ENCODE measurements at places on chromosomes 1 and 21.

- DNase-seq = peak; percentile 58
Observed at GRCh38 chr1:214454569-214455396, 96.6 kb downstream of the PTPN14 start.

DNA sequence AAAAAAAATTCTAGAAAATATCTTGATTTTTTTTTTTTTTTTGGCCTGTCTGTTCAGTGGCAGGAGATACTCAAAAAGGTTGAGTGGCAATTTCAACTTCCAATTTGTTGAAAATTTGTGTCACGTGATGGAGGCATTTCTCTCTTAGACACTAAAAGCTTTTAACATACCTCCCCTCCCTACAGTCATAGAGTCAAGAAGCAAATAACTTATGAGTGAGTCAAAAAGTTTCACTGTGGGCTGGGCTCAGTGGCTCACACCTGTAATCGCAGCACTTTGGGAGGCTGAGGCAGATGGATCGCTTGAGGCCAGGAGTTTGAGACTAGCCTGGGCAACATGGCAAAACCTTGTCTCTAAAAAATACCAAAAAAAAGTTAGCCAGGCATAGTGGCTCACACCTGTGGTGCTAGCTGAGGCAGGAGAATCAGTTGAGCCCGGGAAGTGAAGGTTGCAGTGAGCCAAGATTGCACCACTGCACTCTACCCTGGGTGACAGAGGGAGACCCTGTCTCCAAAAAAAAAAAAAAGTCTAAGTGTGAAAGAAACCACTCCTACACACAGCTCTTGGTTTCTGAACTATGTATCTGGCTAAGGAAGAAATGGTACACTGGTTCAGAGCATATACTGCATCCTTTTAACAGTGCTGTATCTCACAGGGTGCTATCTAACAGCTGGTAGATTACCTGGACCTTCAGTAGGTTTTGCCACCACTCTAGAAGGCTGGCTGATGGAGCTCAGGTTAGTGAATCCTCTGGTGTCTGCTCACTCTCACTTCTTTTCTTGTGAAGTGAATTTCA lies 11.6 kb upstream of the BSDC1 start:
- DNase-seq = peak; percentile 43

DNA sequence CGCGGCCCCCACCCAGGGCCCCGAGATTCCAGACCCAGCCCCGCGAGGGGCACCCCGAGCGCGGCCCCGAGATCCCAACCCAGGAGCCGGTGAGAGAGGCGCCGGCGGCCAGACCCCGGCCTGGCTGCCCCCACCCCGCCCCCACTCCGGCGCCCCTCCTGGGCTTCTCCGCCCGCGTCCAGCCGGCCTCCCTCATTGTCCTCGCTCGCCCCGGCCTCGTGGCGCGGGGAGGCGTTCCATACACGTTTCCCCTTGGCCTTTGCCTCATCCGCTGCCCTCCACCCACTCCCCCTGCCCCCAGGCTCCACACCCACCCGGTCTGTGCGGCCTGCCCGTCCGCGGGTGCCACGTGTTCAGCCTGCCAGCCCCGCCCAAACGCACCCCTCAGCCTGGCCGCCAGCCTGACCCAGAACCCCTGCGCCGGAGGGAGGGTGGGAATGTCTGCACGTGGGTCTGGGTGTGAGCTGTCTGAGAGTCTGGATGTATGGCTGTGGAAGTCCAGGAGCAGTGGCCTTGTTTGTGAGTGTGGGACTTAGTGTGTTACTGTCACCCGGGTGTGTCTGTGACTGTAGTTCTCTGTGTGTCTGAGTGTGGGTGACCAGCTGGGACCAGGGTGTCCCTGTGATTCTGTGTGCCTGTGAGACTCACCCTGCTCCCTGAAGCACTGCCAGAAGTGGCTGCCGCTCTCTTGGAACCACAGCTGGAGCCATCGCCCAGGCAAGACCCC lies 681 bp downstream of the B4GALT2 start:
- peak; percentile 59 for DNase-seq

GRCh38 chr1:215772151-215772550 lies 205.0 kb downstream of the KCTD3 start:
- DNase-seq = no peak

DNA sequence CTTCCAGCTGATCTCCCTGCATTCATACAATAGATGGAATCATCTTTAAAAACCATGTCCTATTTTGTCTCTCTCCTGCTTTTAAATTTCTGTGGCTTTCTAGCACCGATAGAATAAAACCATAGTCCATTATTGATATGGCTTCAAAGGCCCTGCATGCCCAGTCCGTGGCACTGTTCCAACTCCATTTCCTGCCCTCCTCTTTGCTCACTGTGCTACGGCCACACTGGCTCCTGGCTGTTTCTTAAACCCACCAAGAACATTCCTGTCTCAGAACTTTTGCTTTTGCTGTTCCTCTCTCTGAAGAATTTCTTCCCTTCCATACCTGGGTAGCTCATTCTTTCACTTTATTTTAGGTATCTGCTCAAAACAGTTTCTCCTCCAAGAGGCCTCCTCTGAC lies 7.2 kb downstream of the SLAMF1 start:
- no peak for DNase-seq

DNA sequence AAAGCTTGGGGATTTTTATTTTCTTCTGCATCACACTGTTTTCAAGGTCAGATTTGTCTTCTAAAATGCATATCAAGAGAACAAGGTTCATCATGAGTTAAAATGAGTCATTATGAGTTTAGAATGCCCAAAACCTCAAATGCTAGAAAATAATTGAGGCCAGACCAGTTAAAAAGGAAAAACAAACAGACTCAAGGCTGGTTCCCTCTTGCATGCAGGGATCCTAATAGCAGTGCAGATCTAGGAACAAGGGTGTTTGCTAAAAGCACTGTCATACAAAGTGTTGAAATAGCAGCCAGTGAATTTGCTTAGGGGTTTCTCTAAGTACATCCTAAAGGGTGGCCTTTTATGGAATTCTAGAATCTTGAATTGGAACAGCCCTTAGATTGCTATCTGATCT lies 15.3 kb downstream of the BEND5 start:
- no peak for DNase-seq

- DNase-seq = no peak
Observed at GRCh38 chr1:30691480-30691879, 31.9 kb downstream of the MATN1 start.

GRCh38 chr1:154499446-154499845 lies 2.6 kb upstream of the TDRD10 start:
- no peak for DNase-seq

DNA sequence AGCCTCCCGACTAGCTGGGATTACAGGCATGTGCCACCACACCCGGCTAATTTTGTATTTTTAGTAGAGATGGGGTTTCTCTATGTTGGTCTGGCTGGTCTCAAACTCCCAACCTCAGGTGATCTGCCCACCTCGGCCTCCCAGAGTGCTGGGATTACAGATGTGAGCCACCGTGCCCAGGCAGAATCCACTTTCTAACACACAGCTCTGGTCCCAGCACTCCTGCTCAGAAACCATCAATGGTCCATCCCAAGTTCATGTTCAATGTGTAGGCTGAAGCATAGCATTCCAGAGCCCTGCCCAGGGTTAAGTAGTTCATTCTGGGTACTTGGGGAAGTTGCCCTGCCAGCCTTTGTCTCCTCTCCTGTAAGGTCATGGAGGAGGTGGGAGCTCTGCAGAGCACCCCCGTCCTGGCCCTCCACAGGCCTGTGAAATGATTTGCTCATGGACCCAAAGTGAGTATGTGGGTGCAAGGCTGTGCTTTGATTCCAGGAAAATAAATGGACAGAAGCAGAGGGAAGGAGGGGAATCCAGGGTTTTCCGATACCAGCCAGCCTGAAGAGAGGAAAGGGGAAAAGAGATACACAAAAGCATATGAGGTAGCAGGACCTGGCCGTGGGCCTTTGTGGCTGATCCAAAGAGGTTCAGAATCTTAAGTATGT lies 55.2 kb downstream of the NENF start:
- no peak for DNase-seq

GRCh38 chr1:202154766-202155477 lies 5.5 kb downstream of the PTPN7 start:
- peak; percentile 81 for DNase-seq

DNA sequence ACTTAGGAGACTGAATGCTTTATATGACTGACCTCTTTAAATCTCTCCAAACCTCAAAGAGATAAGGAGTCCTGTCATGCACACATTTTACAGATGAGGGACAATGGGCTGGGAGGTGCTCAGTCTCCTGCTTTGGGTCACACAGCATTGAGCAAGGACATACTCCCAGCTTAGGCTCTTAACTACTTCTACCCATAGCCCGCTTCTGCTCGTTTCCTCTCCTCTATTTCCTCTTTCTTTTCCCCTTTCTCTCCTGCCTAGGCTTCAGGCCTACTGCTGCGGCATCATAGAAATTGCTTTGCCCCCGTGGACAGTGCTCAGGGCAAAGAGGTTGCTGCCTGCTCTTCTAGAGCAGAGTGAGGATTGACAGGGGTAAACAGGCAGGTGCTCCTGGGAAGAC lies 12.4 kb upstream of the ZNF691 start:
- DNase-seq = no peak

GRCh38 chr1:32485554-32486255 lies 20.8 kb downstream of the ZBTB8B start:
- no peak for DNase-seq

DNA sequence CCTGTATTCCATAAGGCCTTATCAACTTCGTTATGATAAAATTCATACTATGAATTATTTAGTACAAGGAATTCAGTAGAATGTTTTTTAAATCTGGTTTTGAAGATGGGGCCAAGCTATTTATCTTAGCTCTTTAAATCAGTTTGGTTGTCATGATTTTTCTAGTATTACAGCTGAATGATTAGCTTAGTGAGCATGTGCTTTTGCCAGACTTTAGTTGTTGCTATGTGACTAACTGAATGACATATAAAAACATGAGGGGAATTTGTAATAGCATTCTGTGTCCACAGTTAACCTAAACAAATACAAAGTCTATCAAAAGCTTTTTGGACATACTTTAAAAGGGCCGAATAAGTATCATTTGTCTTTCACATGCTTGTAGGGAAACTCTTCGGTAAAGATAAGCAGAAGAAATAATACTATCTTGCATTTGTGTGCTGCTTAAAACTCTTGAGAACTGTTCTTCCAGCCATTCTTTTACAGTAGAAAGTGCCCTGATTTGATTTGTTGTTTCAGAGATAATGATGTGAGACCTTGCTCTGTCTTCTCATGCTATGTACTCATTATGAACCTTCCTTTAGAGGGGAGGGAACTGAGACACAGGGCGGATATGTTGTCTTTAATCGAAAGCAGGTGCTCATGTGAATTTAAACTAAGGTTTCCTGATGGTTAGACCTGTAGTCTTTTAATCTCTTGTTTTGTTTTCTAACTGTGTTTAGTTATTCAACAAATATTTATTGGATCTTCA lies 18.8 kb downstream of the NEK7 start:
- peak; percentile 32 for DNase-seq

DNA sequence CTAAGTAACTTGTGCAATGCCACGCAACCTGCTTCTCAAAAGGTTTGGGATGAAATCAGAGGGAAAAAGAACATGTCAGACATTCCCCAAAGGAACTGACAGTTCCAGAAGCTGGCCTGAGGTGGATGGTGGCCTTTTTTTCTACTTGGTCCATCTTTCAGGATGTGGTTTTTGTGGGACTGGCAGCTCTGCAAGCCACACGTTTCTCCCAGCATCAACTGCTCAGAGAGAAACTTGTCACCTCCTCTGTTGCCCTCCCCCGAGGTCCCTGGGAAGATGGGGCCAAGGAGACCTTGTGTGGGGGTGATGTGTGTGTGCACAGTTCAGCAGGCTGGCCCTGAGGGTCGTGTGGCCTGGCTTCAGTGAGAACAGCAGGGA lies 2.5 kb upstream of the DHRS3 start:
- no peak for DNase-seq

GRCh38 chr1:6807782-6808181 lies 22.5 kb downstream of the CAMTA1 start:
- DNase-seq = no peak

DNA sequence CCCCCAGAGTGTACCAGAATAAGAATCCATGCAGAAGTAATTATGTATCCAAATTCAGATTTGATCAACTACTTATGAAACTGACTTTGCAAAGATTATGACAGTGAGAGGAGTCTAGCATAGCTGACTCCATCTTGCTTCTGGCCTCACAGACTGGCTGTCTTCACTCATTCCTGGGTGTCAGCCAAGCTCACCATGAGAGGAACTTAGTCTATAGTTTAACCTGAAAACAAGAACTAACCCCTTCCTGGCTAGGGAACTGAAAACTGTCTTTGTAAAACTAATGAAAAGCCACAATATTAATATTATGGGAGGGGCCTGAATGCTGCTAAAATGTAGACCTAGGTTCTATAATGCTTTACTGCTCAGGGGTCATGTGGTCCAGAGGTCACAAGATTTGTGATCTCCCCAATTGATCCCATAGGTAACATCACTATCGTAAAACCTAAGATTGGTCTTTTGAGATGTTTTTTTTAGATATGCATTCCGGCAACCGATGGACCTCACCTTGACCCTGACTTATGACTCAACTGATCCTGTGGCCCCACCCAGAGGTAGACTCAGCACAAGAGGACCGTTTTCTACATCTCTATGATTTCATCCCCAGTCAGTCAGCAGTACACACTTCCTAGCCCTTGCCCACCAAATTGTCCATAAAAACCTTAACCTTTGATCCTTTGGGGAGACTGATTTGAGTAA lies 55.2 kb downstream of the ATP1B1 start:
- DNase-seq = peak; percentile 22

- DNase-seq = no peak
Observed at GRCh38 chr1:55699228-55699627, 484.1 kb upstream of the USP24 start.

DNA sequence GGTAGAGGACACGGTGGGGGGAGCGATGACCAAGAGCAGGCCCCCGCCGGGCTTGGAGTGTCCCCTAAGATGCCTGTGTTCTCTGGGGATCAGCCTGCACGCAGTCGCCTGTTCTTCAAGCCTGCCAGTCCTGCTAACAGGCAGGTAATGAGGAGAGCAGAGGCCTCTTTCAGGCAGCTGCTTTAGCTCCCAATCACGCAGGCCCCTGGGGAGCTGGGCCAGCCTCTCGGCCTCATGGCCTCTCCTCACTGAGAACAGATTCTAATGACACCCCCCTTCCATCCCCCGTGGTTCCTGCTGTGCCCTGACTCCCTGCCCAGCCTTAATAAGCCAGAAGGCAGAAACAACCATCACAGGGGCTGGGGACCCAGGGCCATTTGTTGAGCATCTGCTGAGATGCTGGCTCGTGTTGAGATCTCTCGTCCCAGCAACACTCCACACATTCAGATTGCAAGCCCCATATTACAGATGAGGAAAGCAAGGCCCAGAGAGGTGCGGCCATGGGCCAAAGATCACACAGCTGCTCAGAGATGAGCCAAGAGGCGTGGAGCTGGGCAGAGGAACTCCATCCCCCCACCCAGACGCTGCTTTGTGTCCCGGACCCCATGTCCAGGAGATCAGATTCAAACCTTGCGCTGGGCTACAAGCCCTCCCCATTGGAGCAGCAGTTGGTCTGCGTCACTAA lies 71.6 kb upstream of the CASZ1 start:
- no peak for DNase-seq

DNA sequence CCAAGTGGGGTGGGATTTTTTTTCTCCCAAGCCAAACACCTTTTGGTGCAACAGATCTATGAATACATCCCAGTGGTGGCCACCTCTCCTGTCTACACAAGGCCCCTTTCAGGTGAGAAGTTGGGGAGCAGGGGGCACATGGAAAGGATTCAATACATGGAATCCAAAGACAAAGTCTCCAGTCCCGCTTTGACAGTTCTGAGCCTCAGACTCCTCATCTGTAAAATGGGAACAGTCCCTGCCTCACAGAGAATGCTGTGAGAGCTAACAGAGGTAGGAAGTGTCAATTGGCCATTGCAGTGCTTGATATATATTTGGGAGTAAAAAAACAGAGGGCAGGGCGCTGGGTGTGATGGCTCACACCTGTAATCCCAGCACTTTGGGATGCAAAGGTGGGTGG lies 26.7 kb upstream of the ZNF436 start:
- no peak for DNase-seq
